ENCODE measurements at places on chromosomes 7 and 10.

GRCh38 chr10:48450233-48450740 is 143.8 kb downstream of the MAPK8 start:
- no peak for DNase-seq

GRCh38 chr7:11329626-11330025 is 356.0 kb downstream of the PHF14 start:
- no peak for DNase-seq

DNA sequence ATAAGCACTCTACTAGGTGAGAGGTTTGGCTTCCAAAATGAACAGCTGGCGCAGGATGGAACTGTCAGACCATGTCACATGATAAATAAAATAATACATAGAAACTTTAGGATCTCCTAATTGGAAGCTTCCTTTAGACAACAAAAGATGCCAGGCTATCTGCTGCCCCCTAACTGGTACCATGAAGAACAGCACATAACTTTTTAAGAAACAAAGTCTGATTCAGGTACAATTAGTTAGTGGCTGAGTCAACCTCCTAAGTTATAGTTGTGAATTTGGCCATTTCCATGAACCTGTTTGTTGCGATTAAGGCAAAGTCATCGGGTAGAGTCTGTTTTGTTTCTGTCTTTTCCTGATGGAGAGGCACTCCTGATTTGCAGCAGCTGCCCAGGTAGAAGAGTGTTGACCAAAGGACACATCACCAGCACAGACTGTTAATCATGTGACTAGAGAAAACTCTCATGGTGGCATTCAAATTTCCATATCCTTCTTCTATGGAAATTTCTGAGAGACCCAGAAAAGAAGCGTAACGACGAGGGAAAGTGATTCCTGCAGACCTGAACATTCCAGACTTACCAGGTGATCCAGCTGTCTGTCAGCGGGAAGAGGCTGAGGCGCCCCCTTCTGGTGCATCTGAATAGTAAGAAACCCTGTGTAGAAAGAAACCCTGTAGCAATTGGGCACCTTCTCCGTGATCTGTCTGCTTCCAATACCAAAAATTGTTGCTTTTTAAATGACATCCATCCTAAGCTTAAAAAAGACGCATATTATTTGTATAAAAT is 8.6 kb upstream of the INHBA start:
- peak; percentile 44 for DNase-seq

DNA sequence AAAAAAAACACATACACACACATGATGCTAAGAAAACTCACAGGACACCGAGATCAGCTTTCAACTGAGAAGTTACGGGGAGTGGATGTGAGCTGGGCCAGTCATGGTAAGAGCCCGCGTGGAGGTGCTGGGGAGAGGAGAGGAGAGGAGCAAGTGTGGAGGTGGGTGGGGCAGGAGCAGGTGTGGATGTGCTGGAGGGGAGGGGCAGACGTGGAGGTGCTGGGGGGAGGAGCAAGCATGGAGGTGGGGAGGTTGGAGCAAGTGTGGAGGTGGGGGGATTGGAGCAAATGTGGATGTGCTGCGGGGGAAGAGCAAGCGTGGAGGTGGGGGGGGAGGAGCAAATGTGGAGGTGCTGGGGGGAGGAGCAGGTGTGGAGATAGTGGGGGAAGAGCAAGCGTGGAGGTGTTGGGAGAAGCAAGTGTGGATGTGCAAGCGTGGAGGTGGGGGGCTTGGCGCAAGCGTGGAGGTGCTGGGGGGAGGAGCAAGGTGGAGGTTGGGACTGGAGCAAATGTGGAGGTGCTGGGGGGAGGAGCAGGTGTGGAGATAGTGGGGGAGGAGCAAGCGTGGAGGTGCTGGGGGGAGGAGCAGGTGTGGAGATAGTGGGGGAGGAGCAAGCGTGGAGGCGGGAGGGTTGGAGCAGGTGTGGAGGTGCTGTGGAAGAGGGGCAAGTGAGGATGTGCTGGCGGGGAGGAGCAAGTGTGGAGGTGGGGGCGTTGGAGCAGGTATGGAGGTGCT is 24.5 kb upstream of the NCAPG2 start:
- no peak for DNase-seq

- DNase-seq: no peak
These were observed 45.4 kb upstream of the GRB10 start for GRCh38 chr7:50828116-50828515.

GRCh38 chr7:116177009-116177408 is 33.3 kb upstream of the TES start:
- DNase-seq: peak; percentile 79

DNA sequence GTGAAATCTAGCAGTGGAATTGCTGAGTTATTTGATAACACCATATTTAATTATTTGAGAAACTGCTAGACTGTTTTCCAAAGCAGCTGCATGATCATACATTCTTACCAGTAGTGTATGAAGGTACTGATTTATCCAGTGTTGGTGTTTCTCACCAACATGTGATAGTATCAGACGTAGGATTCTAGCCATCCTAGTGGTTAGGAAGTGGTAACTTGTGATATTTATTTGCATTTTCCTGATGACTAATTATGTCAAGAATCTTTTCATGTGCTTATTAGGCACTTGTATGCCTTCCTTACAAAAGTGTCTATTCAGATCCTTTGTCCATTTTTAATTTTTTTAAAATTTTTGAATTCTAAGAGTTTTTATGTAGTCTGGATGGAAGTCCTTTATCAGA is 54.2 kb upstream of the PLXDC2 start:
- DNase-seq: no peak

- DNase-seq: no peak
These were observed 86.6 kb downstream of the STRA8 start for GRCh38 chr7:135320268-135320667.

DNA sequence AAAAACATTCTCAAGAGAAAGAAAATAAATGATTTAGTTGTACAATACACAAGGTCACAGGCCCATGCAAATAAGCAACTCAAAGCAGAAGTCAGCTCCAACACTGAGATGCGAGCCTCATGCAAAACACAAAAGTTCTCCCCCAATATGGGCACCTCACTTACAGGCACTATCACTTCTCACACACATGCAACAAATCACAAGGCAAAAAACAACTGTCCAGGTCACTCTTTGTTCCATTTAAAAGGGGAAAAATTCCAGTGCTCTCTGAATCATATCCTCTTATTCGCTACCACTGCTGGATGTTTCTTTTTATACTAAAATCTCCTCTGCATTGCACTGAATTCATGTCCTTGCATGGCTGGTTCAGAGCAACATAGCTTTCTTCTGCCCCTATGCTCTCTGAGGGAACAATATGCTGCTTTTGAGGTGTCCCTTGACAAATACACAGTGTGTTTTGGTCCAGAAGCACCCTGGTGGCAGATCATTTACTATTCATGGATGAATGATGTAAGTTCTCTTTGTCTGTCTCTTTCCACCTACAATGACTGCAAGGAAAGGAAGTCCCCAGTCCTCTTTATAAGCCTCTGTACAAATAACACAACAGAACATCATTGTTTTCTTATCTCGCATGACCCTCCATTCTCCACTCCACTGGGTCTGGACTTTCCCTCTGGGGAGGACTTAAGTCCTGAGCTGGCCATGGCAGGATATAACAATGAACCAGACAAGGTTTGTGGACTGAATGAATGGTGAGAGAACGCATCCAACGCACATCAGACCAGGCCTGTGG is 85.4 kb upstream of the GSDME start:
- DNase-seq: no peak

- no peak for DNase-seq
These were observed 90.1 kb downstream of the ZNF365 start for GRCh38 chr10:62464308-62464707.

DNA sequence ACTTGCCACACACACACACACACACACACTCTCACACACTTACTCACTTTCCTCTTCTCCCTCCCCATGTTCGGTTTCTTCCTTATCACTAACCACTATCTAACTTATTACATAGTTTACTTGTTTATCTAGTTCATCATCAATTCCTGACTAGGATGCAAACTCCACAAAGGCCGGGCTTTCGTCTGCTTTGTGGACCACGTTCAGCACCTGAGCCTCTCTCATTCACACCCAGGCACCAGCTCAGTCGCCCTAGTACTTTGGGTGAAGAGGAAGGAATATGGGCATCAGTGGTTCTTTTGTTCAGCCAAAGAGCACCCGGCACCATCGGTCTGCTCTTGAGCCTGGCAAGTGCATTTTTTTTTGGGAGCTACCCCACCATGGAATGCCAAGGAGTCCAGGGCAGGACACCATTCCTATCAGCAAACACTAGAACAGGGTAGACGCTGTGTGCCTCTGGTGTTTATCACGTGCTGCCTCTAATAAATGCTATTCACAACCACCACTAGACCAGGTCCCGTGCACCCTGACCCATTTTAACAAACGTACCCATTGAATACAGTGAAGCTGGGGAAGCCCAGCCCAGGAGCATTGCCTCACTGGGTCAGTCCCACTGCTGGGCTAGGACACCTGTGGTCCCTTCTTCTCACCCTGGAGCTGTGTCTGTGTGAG is 2.2 kb downstream of the C10orf67 start:
- DNase-seq: peak; percentile 23

- DNase-seq: no peak
These were observed 69.5 kb downstream of the ADCYAP1R1 start for GRCh38 chr7:31121601-31122000.

- no peak for DNase-seq
These were observed 78.7 kb downstream of the FRMPD2 start for GRCh38 chr10:48195803-48196202.

DNA sequence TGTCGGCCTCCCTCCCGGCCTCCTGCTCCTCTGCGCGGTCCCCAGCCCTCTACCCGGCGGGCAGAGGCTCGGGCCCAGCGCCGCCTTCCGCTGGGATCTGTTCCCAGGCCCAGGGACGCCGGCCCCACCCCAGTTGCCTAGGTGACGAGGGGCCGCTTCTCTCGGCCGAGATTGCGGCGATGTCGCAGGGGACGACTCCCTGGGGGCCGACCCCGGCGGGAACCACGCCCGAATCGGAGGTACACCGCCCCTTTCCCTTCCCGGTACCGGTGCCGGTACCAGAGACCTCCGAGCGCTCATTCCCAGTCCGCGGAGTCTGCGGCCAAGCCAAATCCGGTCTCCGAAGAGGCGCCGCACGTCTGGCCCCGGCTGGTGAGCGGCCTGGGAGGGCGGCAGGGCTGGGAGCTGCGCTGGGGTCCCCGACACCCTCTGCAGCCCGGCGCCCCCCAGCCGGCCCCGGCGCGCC is at the start of gene CABCOCO1:
Gene CABCOCO1, plus strand, starts transcription at position 136 of the 466 bp plus-strand sequence. Its CDS starts 44 bp downstream, at position 180.
- DNase-seq: peak; percentile 63

DNA sequence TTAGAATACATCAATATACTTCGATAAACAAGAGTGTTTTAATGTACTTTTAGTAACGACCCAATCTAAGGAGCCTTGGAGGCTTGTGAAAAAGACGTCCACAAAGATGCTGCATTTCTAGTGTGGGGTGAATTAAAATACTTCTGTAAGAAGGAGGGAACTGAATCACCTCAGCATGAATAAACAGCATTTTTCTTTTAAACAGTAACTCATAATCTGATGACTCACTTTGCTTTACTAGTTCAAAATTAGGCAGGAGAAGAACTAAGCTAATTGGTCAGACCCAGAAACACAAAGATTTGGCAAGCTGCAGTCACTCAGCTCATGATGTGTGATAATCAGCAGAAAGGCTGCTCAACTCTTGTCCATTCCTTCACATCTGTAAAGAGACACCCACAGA is 24.2 kb downstream of the NCOA4 start:
- DNase-seq: no peak

- DNase-seq: no peak
These were observed 665.0 kb downstream of the PARD3 start for GRCh38 chr10:34150103-34150502.

GRCh38 chr7:155602750-155603149 is 41.7 kb upstream of the RBM33 start:
- no peak for DNase-seq

GRCh38 chr10:6242089-6242488 is 39.4 kb downstream of the PFKFB3 start:
- DNase-seq: no peak

DNA sequence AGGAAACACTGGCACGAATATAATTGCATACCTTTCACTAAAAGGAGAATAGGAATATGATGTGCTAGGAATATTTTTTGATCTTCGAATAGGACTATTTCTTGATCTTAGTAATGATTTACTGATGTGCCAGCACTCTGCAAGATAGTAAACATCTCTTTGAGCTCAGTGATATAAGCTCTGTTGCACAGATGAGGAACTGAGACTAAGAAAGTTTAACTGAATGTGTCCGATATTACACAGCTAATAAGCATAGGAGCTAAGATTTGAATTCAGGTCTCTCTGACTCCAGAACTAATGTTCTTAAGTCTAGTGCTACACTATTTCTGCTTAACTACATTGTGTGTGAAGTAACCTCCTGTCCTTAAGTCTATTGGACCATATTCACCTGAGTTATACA is 98.4 kb upstream of the PTPRZ1 start:
- no peak for DNase-seq
